ENCODE measurements at places on chromosomes 6 and 20.

- DNase-seq, result no peak
Measured at GRCh38 chr6:7153789-7154188, 46.0 kb downstream of the RREB1 start.

DNA sequence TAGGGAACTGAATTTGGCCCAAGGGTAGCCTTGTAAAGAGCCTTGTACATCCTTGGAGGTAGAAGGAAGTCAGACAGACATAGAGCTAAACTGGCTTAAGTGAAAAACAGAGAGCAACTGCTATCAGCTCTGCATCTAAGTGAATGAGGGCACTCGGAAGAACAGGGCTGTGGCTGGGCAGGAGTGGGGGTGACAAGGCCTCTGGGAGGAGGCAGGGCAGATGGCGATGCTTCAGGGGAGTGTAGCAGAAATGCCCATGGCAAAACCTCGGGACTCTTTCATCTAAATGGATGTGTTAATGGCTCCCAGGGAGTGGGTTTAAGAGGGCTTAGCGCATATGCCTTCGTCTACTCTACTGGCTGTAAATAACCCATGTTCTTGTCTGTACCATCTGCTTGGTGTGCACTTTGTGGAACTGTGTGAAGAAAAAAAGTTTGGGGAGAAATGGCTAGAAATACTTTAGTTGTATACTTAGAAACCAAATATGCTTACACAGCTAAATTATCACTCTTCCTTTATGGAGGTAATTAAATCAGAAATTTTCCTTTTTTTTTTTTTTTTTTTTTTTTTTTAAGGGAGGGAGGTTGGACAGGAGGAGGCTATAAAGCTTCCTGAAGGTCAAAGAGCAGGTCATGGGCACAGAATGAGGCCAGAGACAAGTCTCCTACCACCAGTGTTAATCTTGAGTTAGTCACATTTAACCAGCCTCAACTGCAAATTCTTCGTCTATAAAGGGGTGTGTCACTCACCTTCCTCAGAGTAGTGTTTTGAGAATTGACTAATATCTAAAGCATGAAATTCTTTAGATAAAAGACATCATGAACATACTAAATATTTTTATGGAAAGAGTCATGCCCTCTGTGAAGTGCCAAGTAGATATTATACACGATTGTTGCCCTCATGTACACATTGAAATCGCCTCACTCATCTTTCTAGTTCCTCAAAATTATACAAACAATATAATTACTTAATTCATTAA lies 60.9 kb downstream of the FYN start:
- peak; percentile 38 for DNase-seq

DNA sequence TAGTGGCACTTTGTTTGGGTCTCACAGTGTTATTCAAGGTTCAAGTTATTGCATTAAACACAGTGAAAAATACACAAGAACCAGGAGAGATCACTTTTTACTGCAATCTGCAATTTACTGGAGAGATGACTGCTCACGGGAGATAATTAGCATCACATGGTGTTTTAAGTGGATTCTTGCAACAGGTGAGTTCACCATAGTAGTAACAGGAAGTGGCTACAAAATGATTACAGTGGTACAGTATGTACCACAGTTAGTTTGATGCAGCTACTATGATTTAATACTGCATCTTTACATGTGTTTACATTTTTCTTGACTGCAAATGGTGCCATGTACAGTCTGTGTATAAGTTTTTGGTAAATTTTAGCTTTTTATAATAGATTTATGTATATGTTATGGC lies 96.5 kb upstream of the SCP2D1 start:
- no peak for DNase-seq

- no peak for DNase-seq
Measured at GRCh38 chr6:130677312-130677711, 149.9 kb upstream of the SMLR1 start.

- no peak for DNase-seq
Measured at GRCh38 chr20:36873498-36874189, 2.3 kb upstream of the TLDC2 start.

- DNase-seq, result no peak
Measured at GRCh38 chr6:86715676-86716075, 221.7 kb upstream of the HTR1E start.

- DNase-seq, result no peak
Measured at GRCh38 chr6:139290787-139291311, 949 bp downstream of the TXLNB start.
